Activated CD8-positive, alpha-beta T cell treated with anti-CD3 and anti-CD28 coated beads, Interleukin-2, amount 10 ng/mL, durations not matched to agents 7 days and 5 days (primary cell): ENCODE measurements at places on chromosomes 4 and X.

DNA sequence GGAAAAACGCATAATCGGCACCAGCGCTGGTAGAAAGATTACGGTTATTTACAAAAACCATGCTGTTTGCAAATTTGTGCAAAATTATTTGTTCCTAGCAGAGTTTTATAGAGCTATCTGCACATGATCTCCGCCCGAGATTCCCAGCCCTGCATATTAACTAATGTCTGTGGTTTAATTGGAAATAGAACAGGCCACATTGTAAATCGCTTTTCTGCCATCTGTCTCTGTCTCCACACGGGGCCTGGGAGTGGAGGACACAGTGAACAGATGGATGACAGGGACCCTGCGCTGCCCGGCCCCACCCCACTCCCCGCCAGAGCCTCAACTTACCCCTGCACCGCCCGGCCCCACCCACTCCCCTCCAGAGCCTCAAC is 126.9 kb downstream of the FAM53A start:
- peaks cover 3% of the 10 kb centered on the region for H3K27me3 ChIP-seq
- no peak overlapping the region for H3K4me3 ChIP-seq
- H3K4me1 ChIP-seq: no peaks in the 10 kb centered on the region
- H3K27ac ChIP-seq: no peak overlapping the region
- DNase-seq: no peak

GRCh38 chrX:56600141-56600540 is 36.7 kb downstream of the UBQLN2 start:
- H3K4me1 ChIP-seq: peaks cover 7% of the 10 kb centered on the region
- peaks cover 24% of the 10 kb centered on the region for H3K36me3 ChIP-seq
- H3K27me3 ChIP-seq: no peaks in the 10 kb centered on the region
- DNase-seq: no peak
- H3K4me3 ChIP-seq: no peak overlapping the region
- no peak overlapping the region for H3K27ac ChIP-seq

DNA sequence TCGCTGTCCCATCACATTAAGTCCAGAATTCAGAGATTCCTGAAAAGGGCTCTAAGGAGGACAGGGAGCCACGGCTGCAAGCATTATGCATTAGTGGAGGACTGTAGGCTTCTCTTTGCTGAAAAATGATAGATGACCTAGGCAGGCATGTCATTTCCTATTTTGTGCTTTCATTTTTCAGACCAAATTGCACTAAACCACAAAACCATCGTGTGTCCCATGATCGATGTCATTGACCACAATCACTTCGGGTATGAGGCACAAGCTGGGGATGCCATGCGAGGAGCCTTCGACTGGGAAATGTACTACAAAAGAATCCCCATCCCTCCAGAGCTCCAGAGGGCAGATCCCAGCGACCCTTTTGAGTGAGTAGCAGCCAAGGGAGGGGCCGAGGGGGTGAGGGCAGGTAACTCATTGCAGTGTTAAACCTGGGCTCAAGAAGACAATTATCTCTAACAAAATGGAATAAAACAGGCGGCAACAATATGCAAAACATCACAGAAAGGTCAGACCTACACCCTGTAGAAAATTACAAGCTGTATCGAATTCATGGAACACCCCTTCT is 355.2 kb upstream of the GALNT7 start:
- DNase-seq: no peak
- H3K36me3 ChIP-seq: no peaks in the 10 kb centered on the region
- no peaks in the 10 kb centered on the region for H3K27me3 ChIP-seq
- peaks cover 8% of the 10 kb centered on the region for H3K4me1 ChIP-seq
- no peak overlapping the region for H3K4me3 ChIP-seq
- H3K27ac ChIP-seq: no peak overlapping the region

DNA sequence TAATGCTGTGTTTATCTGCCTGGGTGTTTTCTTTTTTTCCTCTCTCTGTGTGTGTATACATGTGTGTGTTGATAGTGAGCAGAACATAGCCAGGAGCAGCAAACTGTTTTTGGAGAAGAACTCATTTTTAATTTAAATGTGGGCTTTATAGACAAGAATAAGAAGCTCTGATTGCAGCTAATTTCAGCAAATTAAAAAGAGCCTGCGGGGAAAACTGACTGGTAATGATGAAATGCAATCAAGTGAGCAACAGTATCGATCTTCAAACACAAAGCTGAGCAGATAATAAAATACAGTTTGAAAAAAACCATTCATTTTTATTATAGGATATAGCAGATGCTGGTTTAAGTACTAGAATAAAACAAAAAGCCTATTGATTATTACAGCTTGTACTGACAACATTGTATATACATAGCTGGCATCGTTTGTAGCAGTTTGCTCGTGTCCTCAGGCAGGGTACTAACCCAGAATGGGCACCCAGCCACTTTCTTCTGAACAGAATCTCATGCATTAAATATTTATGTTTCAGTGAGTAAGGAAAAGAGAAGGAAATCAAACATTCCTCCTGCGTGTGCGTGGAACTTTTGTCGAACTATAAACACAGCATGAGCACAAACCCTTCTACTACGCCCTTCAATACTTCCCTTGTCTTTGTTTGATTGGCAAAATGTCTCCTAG is 73.5 kb upstream of the ZFP42 start:
- H3K4me1 ChIP-seq: no peaks in the 10 kb centered on the region
- no peak overlapping the region for H3K4me3 ChIP-seq
- no peak for DNase-seq
- H3K36me3 ChIP-seq: no peaks in the 10 kb centered on the region
- H3K27me3 ChIP-seq: no peaks in the 10 kb centered on the region
- H3K27ac ChIP-seq: no peak overlapping the region

DNA sequence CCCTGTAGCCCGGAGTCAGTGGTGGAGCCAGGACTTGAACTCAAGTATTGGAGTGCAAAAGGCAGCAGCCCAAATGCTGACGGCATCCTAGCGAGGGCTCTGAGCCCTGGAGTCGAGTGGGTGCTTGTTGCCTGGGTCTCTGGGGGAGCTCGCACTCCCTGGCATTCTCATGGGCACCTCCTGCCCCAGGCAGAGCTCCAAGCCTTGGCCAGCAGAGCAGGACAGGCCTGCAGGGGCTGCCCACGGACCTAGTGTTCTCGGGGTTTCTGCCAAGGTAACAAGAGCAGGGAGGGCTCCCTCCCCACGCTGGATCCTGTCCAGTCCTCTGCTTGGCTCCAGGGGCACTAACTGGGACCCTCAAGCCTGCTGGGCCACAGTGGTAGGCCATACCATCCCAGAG is 17.6 kb upstream of the WFS1 start:
- no peaks in the 10 kb centered on the region for H3K36me3 ChIP-seq
- H3K4me1 ChIP-seq: peaks cover 2% of the 10 kb centered on the region
- H3K4me3 ChIP-seq: no peak overlapping the region
- H3K27ac ChIP-seq: no peak overlapping the region
- peaks cover 19% of the 10 kb centered on the region for H3K27me3 ChIP-seq
- no peak for DNase-seq

DNA sequence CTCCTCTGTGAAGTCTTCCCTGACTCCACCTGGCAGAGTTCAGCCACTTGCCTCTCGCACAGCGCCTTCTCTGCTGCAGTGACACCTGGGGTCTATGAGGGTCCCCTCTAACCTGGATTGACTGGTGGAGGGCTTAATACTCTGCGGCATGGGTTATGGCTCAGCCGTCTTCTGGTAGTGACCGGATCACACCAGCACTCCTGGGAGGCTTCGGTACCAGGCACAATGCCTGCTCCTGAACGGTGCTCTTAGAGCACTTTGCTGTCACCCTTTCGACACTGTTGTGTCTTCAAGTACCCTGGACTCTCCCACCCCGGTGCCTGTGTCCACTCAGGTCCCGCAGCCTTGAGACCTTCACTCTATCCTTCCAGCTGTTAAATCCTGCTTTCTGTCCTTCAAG is 50.0 kb downstream of the C4orf50 start:
- no peaks in the 10 kb centered on the region for H3K27me3 ChIP-seq
- no peaks in the 10 kb centered on the region for H3K36me3 ChIP-seq
- no peak for DNase-seq
- H3K4me3 ChIP-seq: no peak overlapping the region
- no peaks in the 10 kb centered on the region for H3K4me1 ChIP-seq
- H3K27ac ChIP-seq: no peak overlapping the region

- DNase-seq: no peak
- no peak overlapping the region for H3K27ac ChIP-seq
- H3K4me1 ChIP-seq: no peaks in the 10 kb centered on the region
- no peak overlapping the region for H3K4me3 ChIP-seq
Measured at GRCh38 chr4:82776925-82777542, 21.6 kb downstream of the SCD5 start.

DNA sequence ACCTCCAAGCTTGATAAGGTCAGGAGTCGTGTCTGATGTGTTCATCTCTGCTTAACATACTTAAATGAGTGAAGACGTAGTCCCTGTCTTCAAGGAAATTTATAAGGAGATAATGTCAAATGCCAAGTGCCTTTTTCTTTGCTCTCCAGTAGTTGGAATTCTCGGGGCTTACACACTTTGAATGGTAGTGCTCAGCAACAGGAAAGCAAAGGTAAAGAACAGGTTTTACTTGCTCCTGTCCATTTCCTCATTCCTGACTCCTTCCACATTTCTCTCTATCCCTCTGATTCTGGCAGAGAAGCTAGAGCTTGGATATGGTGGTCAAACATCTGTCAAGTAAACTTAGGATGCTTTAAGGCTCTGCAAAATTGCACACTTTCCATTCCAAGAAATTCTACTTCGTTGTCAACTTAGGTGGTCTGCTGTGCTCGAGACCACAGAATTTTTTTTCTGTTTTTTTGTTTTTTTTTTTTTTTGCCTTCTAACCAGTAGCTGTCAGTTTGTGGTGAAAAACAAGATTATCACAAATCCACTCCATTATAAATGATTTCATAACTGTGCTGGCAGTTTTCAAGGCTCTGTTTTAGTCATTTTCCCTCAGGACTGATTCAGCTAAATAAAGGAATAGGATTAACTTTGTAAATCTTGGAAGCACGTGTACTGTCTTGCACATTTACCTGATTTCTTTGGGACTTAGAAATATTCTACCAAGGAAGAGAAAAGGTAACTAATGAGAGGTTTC is 180.8 kb upstream of the ANXA3 start:
- no peak overlapping the region for H3K4me3 ChIP-seq
- H3K36me3 ChIP-seq: no peaks in the 10 kb centered on the region
- no peak overlapping the region for H3K27ac ChIP-seq
- peaks cover 32% of the 10 kb centered on the region for H3K27me3 ChIP-seq
